Stimulated activated CD8-positive, alpha-beta memory T cell treated with anti-CD3 and anti-CD28 coated beads, Interleukin-4, amount 100 ng/mL, for 24 hours (primary cell): ENCODE measurements at places on chromosomes 7 and 10.

DNA sequence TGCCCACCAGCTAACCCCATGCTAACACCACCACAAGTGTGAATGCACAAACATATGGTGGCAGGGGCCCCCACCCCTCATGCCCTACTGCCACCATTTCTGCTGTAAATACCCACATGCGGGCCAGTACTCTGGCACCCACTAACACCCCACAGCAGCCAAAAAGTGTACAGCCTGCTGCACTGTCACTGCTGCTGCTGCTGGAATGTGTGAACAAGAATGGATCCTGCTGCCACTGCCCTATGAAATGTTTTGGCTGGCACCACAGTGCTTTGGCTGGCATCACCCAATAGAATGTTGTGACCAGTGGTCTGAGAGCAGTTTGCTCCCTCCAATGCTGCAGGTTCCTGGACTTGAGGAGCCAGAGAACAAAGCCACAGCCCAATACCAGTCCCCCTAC, 606.6 kb upstream of the SORCS1 start:
- DNase-seq, result no peak

DNA sequence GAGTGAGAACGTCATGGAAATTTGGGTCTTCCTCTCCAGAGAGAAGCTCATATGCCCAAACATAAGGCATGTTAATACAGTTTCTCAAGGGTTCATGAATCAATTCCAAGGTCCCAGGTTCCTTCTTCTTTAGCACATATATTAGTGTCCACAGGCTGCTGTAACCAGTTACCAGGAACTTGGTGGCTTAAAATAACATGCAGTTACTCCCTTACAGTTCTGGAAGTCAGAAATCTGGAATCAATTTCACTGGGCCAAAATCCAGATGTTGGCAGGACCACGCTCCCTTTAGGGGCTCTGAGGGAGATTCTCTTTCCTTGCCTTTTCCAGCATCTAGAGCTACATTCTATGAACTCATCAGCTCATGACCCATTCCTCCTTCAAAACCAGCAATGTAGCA, 64.8 kb downstream of the MRC1 start:
- no peak for DNase-seq

- no peak for DNase-seq
These were observed 148.5 kb downstream of the PTPN20 start for GRCh38 chr10:47059606-47060311.

DNA sequence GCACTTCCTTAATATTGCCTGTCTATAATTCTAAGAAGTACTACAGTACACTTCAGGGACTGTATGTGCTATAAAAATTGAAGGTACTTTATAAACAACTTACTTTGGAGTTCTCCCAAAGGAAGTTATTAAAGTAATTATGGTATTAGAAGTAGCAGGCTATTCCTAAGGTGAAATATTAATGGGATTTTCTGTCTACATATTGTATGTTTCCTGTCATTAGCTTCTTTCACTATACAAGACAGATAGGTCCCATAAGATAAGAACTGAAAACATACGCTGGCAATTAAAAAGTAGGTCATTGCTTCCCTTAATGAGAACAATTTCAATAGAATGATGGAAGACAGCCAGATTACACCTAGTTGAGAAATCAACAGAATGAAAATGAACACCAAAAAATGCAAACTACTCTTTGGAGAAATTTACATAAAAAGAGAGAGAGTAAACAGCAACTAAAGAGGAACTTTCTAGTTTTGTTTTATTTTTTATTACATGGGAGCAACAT, 147.0 kb downstream of the HBP1 start:
- DNase-seq, result no peak

GRCh38 chr7:142585425-142585824, 163.8 kb upstream of the PRSS1 start:
- DNase-seq, result no peak

- DNase-seq, result no peak
These were observed 25.0 kb downstream of the FOXP2 start for GRCh38 chr7:114439581-114439980.

DNA sequence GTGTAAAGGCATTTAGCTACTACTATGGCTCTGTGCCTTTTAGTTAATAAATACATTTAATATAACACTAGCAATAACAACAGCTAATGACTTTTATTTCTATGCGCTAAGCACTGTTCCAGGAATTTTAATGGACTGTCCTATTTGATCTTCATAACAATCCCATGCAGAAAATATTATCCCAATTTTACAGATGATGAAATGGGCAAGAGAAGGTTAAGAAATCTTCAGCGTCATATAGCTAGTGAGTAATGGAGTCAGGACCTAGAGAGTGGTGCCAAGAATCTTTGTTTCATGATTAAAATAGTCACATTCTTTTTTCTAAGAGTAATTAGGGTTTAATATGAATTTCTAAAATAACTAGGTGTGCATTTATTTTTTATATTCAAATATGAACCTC, 32.4 kb downstream of the ACTA2 start:
- no peak for DNase-seq
